ENCODE measurements at places on chromosomes 2 and 18. TPM values are rescaled to one million over a fixed set of nuclear protein-coding genes. Genes with fewer than 3 reads are reported as not detected.

GRCh38 chr18:77714716-77715115, 465.1 kb downstream of the GALR1 start:
- DNase-seq = no peak

DNA sequence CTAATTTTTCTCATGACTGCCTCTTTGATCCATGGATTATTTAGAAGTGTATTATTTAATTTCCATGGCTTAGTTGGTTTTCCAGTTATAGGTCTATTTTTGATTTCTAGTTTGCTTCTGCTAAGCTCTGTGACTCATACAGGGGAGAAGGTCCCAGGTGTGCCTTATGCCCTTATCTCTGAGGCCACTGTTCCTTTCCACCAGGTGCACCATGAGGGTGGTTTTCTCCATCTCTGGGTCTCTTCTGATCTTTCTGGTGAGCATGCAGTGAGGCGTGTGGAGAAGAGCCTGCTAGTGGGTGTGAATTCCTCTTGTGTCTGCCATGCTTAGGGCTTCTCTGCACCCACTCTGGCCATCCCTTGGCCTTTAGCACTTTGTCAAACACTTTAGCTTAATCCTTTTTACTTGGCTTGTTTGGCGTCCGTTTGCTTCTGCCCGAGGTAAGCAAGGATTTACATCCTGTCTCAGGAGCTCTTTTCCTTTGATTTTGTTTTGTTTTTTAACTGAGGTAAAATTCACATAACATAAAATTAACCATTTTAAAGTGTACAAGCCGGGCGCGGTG, 129.8 kb upstream of the ARL4C start:
- DNase-seq = no peak

- DNase-seq = no peak
Measured at GRCh38 chr18:4004183-4004829, 450.8 kb downstream of the DLGAP1 start.

GRCh38 chr2:201880993-201881611, 74.8 kb downstream of the CDK15 start:
- no peak for DNase-seq

GRCh38 chr18:12886498-12887126, 2.6 kb upstream of the PTPN2 start:
- peak; percentile 54 for DNase-seq

- DNase-seq = no peak
Measured at GRCh38 chr18:79283929-79284328, 111.8 kb upstream of the NFATC1 start.

- no peak for DNase-seq
Measured at GRCh38 chr2:218985325-218986091, 524 bp upstream of the FEV start.

DNA sequence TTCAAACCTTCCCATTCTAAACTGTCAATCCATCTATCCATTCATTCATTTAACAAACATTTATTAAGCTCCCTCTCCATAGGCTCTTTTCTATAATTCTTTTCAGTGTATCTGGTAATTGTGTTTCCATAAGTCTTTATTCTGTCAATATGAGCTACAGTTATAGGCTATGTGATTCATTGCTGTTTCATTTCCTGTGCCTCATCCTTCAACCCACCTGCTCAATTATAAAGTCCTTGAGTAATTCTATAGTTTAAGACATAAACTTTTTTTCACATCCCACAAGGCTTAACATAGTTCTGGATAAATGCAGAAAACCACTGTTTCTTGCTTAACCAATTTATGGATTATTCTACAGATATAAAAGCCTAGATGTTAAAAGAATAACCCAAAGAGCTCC, 84.2 kb upstream of the PIK3C3 start:
- DNase-seq = no peak

GRCh38 chr2:236763857-236764256, 194.2 kb downstream of the ACKR3 start:
- DNase-seq = no peak

GRCh38 chr2:235215248-235215647, 263.4 kb downstream of the SH3BP4 start:
- DNase-seq = no peak

GRCh38 chr2:55761024-55761423, 67.4 kb upstream of the PNPT1 start:
- DNase-seq = no peak

DNA sequence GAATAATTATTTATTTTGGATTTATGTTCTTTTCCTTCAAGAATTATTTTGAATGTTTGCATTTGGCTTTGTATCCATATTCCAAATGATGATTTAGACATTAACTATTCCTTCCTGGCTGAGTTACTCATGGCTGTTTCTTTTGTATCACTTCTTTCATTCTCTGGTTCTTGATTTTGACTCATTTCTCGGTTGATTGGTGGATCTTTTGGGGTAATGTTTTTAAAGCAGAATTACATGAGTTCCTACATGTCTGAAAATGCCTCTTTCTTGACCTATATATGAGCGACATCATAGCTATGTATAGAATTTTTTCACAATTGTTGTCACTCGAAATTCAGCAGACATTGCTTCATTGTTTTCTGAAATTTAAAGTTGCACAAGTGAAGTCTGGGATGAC, 39.5 kb downstream of the CYP26B1 start:
- no peak for DNase-seq

DNA sequence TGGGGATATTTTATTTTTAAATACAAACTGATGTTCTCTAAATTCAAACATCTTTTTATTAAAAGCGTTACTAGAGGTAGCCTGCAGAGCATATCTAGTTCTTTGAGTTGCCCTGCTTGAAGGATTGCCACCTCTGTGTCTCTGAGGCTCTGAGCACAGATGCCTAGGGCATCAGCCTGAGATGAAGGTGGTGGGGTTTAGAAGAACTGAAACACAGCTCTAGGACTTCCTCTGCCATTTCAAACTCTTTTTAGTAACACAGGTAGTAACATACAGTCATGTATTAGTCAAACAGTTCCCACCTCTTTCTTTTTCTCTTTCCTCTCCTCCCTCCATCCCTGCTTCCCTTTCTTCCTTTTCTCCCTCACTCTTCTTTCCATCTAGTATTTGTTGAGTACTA, 57.6 kb downstream of the TTC21B start:
- DNase-seq = no peak

DNA sequence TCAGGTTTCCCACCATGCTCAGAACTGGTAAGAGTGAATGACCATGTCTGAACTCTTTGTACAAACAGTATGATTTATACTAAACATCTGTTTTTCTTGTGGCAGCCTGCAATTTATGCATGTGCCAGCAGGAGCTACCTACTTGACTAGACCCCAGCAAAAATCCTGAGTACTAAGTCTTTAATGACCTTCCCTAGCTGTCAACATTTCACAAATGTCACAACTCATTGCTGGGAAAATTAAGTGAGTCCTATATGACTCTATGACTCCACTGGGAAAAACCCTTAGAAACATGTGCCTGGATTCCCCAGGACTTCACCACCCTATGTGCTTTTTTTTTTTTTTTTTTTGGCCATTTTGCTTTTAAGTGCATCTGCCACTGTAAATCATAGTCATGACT, 1225.8 kb downstream of the SUCLG1 start:
- no peak for DNase-seq

Gene THSD7B
- total RNA-seq = 0.76 TPM

Gene CYP20A1
- 40.8 TPM for total RNA-seq

Gene NOL4
- not detected for total RNA-seq

Gene SLC9A4
- total RNA-seq = 0.07 TPM

Gene ANKRD62
- not detected for total RNA-seq

Gene METAP1D
- 8.9 TPM for total RNA-seq

All from B cell (primary cell).